ENCODE measurements at places on chromosomes 4 and X.

DNA sequence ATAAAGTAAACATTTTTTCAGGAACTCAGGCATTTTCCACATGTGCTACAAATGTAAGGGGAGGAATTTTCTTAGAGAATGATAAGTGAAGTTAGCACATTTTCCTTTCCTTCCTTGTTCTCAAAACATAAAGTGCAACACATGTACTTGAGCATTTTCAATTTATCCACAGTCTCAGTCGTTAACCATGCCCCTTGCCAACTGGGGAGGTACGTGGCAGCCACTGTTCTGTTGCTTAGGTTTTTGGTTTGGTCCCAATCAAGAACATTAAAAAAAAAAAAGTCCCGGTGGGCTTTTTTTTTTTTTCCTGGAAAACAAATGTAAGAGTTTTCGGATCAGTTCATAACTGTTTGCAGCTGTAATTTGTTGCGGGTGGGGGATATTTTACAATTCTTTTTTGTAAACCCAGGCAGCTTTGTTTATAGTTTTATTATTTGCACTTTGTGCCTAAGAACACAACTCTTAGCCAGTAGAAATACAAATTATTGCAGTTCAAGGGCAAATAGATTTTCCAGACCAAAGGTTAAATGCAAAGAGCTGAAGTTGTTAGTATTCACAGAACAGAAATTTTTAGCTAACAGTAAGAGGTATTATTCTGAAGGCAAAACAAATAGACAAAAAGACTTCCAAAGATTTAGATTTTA is 112.1 kb upstream of the NAP1L5 start:
- peak; percentile 35 for DNase-seq

DNA sequence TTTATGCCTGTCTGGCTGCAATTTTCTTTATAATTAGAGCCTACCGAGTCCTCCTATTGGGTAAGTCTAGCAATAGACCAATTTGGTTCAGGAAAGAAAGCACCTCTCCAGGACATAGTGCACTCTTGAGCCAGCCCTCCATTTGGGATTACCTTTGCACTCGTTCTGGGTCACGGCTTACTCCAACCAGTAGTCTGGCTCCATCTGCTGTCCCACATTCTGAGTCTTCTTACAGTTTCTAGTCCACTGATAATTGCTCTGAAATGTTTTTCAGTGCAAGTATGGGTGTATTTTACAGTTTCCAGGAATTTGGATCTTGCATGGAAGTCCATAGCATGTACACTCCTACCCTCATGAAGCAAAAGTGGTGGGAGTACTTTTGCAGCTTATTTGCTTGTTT is 34.8 kb upstream of the USP51 start:
- DNase-seq = no peak

GRCh38 chr4:6768539-6768905 is 14.0 kb upstream of the KIAA0232 start:
- peak; percentile 26 for DNase-seq

DNA sequence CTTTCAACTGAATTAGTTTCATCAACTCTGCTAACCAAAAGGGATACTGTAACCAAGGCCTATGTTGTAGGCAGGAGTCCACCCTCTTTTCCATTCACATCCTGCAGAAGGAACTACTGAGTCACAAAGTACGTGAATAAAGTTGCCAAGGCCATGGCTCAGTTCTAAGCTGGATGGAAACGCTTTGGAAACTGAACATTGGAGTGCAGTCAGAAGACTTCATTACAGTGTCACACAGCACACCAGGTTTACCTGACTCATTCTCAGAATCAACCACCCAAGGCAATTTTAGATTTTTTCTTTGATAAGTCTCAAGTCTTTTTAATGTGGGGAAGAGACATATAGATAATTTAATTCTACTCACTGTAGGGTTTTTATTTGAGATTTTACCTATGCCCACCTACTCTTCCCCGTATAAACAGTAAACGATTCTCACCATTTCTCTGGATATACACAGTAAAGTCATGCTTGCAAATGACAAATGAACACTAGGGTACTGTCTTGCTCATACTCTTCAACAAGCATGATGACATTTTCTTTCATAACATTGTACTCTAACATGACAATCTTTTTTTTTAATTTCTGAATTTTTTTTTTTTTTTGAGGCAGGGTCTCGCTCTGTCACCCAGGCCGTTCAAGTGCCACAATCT is 58.9 kb upstream of the RBM47 start:
- no peak for DNase-seq

DNA sequence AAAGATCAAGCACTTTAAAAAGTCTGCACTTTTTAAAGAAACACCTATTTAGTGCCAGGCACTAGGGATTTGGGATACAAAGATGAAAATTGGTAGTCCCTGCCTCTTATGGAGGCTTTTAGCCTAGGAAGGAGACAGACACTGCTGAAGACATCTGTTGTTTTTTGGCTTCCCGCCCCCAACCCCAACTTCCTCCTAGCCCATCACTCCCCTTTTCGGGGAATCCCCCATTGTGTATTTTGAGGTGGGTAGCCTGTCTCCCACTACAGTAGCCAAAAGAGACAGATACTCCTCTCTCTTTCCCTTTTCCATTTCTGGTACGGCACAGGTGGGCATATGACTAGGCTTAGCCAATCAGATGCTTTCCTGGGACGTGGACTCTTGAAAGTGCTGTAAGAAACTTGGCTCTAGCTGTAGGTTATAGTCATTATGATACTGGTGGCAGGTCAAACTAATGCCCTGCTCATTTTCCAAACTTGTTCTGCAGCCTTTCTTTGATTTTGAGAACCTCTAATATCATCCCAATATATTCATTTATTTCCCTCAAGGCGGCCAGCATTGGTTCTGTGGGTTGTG is 194.6 kb upstream of the RBPJ start:
- DNase-seq = no peak

GRCh38 chr4:95838192-95838591 is 1.7 kb upstream of the PDHA2 start:
- DNase-seq = no peak

- no peak for DNase-seq
Measured at GRCh38 chr4:185535612-185536410, 504 bp upstream of the PDLIM3 start.

DNA sequence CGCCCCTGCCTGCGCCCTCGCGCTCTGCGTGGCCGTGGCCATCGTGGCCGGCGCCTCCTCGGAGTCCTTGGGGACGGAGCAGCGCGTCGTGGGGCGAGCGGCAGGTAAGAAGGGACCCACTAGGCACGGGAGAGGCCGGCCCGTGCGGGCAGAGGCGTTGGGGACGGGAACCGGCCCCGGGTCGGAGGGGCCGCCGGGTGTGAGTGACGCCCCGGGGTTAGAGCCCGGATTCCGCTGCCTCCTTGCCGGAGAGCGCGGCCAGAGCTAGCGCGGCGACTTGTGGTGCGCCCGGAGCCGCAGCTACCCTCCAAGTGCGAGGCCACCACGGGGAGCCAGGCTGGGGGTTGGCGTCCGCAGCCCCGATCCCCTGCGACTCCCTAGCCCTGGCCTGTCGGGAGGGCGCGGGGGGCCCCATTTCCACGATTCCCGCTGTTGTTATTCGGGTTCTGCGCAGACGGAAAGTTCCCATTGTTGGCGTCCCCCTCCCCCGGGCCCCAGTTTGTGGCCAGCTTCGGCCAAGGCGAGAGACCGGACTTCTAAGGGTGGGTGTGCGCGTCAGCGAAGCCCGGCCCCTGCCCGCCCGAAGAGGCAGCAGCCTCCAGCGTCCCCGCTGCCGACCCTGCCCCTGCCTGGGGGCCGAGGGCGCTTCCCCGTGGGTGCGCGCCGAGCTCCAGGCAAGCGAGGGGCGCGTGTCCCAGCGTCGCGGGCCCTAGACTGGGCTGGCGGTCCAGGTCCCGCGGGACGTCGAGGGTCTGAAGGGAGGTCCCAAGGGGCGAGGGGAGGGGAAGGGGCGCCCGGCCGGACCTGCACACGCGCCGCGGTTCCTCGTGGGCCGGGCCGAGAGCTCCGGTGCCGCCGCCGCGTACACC is 1.1 kb downstream of the FGFR3 start:
- peak; percentile 60 for DNase-seq
